Psoas muscle (tissue), 8 donors: ENCODE measurements at places on chromosomes 2 and 18. TPM values are rescaled to one million over a fixed set of nuclear protein-coding genes. Genes with fewer than 3 reads are reported as not detected.

- no peaks in the 10 kb centered on the region for H3K36me3 ChIP-seq
- no peaks in the 10 kb centered on the region for H3K27me3 ChIP-seq
- H3K4me1 ChIP-seq, result no peaks in the 10 kb centered on the region
- DNase-seq, result no peak
- H3K4me3 ChIP-seq, result no peak overlapping the region
- no peak overlapping the region for H3K27ac ChIP-seq
Observed at GRCh38 chr2:211723398-211723797, 815.2 kb downstream of the ERBB4 start.

DNA sequence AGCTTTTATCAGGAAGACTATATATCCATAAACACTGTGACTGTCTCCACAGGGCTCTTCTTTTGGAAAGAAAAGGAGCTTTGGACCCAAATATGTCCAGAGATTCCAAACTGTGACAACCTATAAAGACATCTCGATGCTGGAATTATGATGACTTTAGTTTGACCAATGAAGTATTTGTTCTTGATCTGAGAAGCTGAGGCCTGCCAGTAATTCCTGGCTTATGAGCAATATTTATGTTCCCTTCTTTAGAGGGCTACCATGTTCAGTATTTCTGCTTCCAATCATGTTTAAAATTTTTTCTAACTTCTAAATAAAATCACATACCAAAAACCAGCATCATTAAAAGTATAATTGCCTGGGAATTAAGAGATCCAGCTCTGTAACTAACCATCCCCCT is 41.1 kb downstream of the FEZ2 start:
- peak overlapping the region; percentile 28 for H3K27ac ChIP-seq
- H3K4me1 ChIP-seq, result peaks cover 11% of the 10 kb centered on the region
- DNase-seq, result no peak
- H3K4me3 ChIP-seq, result no peak overlapping the region

DNA sequence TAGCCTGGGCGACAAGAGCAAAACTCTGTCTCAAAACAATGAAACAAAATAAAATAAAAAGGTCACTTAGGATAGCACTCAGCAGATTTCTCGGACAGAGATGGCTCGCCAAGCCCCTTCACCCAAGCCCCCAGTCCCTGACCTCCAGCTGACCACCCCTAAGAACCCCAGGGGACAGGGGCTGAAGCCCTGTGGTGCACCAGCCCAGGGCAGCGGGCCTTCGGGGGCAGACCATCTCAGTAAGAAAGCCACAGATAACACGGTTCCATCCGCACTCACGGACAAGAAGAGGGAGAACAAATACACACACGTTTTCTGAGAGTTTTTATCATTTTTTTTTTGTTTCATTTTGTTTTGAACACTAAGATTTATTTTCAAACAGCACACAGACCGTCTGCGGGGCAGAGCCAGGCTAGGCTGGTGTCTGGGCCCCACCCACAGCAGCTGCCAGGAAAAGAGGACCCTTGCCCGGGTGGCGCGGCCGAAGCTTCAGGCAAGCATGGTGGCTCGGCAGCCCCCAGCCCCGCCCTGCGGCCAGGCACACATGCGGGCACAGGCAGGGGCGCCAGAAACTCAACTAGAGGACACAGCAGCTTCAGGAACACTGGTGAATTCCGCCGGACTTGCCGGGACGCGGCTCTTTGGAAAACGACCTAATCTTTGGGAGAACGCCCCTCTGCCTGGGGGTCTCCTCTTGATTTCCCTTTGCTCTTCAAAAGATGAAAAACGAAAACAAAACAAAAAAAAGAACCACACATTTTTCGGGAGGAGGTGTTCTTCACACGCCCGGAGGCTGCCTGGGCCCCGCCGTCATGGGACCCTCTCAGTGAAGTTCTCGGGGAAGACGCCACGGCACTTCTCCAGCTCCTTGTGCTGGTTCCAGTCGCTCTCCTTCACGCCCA is 59.0 kb downstream of the BIN1 start:
- H3K4me3 ChIP-seq, result no peak overlapping the region
- peak; percentile 55 for DNase-seq
- H3K27me3 ChIP-seq, result no peaks in the 10 kb centered on the region
- H3K4me1 ChIP-seq, result peaks cover 39% of the 10 kb centered on the region
- H3K36me3 ChIP-seq, result no peaks in the 10 kb centered on the region

DNA sequence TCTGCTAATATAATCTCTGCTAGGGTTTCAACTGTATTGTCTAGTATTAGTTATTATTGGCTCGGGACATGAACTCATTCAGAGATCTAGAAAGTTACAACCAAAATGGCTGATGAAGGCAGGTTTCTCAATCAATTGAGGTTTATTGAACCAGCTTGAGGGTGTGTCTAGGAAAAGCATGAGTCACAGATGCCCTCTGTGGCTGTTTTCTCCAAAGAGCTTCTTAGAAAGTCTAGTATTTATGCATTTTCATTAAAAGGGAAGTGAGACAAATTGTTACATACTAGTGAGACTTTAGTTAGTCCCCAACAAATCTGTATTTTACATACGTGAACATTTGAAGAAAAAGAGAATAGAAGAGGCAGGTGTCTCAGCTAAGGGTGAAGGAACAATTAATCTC is 23.0 kb upstream of the RTTN start:
- DNase-seq, result no peak
- no peaks in the 10 kb centered on the region for H3K36me3 ChIP-seq
- H3K27ac ChIP-seq, result no peak overlapping the region
- H3K27me3 ChIP-seq, result peaks cover 2% of the 10 kb centered on the region

GRCh38 chr2:111944531-111945210 is 46.3 kb downstream of the MERTK start:
- DNase-seq, result no peak
- H3K4me3 ChIP-seq, result no peak overlapping the region
- H3K27me3 ChIP-seq, result no peaks in the 10 kb centered on the region
- no peaks in the 10 kb centered on the region for H3K36me3 ChIP-seq
- H3K27ac ChIP-seq, result no peak overlapping the region

DNA sequence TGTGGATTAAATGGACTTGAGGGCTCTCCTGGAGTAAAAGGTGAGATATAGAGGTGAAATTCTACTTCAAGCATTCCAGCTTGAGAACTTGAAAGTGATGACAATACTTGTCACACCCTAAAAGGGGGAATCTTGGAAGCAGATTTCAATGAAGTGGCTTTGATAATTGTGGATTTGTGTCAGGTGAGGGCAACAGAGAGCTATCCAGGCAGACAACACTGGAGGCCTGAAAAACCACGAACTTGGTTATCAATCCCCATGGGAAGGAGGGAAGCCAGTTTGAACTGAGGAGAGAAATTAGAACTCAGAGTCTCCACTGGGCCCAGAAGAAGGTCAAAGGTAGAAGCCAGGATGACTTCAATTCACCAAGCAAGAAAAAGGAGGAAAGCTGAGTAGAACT is 263.9 kb downstream of the FIGN start:
- no peaks in the 10 kb centered on the region for H3K27me3 ChIP-seq
- peaks cover 6% of the 10 kb centered on the region for H3K4me1 ChIP-seq
- no peak overlapping the region for H3K4me3 ChIP-seq
- H3K27ac ChIP-seq, result no peak overlapping the region

The ABHD1 gene
- 1.4 TPM for total RNA-seq
